Motor neuron (in vitro differentiated cells): ENCODE measurements at places on chromosomes 4 and X.

DNA sequence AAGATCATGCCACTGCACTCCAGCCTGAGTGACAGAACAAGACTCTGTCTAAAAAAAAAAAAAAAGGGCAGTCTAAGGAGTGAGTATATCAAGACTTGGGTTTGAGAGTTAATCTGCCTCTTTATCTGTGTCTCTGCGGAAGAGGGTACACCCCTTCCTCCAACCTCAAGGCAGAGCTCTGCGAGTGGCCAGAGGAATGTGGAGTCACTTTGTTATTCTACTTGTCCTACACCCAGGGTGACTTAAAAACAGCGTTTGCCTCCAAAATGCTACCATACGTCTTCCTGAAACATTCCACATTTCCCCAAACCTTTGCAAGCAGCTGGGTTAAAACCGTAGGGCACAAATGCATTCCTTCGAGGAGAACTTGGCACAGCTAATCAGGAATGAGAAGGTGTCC, 199.9 kb downstream of the SHOX start:
- no peak for ATAC-seq

GRCh38 chrX:155262970-155263754, 1.1 kb downstream of the RAB39B start:
- no peak for ATAC-seq

DNA sequence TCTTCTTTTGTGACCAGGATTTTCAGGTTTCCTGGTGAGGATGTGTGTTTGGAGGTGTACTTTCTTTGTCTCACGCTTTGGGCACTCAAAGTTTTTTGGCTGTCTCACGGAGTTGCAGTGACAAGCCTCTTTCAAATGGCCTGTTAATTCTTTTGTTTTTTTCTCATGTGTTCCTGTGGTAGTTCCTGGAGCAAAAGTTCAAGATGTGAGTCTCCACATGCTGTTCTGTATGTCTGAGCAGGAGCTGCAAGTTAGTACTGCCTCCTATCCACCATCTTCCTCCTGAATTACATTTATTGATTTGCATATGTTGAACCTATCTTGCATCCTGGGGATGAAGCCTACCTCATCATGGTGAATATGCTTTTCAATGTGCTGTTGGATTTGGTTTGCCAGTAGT, 118.5 kb downstream of the VSIG4 start:
- no peak for ATAC-seq

DNA sequence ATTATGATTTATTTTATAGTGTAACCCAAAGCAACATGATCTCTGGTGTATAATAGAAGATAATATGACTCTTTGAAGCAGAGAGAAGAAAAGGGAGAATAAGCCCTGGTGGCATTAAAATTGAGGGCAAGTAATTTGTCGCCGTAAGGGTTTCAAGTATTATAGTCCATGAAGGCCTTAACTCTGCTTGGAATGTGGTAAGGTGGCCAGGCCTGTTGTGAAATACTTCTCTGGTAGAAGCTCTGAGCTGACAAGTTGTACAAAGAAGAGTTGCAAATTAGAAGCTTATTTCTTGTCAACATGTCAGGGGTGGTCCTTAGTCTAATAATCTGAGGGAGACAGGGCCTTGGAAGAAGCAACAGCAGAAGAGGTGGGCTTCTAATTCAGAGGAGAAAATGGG, 151.7 kb upstream of the HHIP start:
- no peak for ATAC-seq

GRCh38 chrX:18617407-18617750, 54.5 kb downstream of the RS1 start:
- peak; percentile 93 for ATAC-seq

- ATAC-seq, result no peak
Observed at GRCh38 chr4:105306158-105306781, 159.6 kb downstream of the TET2 start.

GRCh38 chrX:117610806-117611205, 505.8 kb downstream of the KLHL13 start:
- ATAC-seq, result no peak

DNA sequence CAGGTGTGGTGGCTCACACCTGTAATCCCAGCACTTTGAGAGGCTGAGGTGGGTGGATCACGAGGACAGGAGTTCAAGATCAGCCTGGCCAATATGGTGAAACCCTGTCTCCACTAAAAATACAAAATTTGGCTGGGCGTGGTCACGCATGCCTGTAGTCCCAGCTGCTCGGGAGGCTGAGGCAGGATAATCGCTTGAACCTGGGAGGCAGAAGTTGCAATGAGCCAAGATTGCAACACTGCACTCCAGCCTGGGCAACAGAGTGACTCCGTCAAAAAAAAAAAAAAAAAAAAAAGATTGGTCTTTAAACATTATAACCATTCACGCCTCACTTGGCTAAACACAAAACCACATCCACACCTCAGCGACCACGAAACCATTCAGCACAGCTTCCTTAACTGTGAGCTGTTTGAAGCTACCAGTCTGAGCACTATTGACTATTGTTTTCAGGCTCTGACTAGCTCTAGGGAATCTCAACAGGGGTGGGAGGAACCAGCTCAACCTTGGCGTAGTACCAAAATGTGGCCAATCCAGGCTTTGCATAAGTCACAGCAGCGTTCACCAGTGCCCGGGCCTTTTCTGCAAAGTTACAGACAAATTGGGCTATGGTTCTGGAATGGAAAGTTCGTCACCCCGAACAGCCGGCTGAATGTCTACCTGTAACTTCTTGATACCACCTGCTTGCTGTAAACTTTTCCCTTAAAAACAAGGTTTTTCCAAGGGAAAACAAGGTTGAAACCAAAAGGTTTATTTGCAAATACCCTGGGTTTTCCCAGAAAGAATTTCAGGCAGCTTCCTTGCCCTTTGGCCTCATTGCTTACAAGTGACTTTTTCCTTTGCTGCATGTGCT, 73.6 kb upstream of the DHX15 start:
- peak; percentile 44 for ATAC-seq

DNA sequence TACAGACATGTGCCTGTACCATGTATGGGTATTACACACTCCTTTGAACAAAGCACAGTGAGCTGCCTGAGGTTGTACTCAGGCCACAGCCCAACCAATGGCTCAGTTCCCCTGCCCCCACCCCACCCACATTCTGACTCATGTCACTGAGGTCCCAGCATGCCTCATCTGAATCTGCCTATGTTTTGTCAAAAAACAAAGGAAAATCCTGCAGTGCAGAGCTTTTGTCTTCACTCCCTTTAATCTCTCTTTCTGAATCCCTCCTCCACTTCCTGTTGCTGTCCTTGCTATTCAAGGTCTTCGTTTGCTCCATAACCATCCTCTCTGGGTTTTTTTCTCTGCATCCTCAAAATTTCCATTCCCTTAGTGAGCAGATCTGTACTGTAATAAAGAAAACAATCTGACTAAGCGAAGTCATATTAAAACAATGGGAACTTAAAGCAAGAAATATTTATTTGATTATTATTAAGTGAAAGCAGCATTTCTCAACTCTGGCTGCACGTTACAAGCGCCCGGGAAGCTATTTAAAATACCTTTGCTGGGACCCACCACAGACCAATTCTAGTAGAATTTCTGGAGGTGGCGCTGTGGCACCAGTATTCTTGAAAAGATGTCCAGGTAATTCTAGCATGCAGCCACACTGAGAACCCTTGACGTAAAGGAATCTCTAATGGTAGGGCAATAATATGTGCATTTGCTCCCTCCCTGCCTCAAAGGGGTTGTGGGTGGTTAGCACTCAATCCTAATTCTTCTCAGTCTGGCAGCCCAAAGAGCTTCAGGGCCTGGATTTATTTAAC, 8.7 kb downstream of the GUCY2F start:
- ATAC-seq, result peak; percentile 67

DNA sequence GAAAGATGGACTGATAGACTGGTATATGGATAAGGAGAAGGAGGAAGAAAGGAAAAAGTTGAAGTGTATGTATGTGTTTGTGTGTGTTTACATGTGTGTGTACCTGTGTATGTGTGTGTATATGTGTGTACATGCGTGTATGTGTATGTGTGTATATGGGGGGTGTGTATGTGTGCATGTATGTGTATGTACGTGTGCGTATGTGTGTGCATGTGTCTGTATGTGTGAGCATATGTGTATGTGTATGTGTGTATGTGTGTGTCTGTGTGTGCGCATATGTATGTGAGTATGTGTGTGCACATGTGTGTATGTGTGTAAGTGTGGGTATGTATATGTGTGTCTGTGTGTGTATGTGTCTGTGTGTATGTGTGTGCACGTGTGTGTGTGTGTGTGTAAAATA, 101.5 kb upstream of the KLHL13 start:
- ATAC-seq, result no peak

GRCh38 chr4:165524532-165525190, 145.9 kb downstream of the CPE start:
- ATAC-seq, result no peak

DNA sequence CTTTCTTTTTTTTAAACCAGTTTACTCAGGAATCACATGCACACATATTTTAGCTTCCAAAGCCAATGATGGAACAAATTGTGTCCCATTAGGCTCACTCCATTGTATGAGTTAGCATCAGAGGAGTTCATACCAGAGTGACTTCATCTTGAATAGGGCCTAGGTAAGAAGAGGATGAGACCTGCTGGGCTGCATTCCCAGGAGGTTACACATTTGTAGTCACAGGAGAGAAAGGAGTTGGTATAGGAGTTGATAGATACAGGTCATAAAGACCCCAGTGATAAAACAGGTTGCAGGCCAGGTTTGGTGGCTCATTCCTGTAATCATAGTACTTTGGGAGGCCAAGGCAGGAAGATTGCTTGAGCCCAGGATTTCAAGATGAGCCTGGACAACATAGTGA, 9.3 kb downstream of the PDGFRA start:
- ATAC-seq, result no peak

DNA sequence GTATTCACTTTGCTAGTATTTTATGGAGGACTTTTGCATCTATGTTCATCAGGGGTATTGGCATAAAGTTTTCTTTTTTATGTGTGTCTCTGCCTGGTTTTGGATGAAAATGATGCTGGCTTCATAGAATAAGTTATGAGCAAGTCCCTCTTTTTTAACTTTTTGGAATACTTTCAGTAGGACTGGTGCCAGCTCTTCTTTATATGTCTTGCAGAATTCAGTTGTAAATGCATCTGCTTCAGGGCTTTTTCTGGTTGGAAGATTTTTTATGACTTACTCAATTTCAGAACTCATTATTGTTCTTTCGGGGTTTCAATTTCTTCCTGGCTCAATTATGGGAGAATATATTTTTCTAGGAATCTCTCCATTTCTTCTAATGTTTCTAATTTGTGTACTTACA, 9.1 kb upstream of the CSN2 start:
- no peak for ATAC-seq

- no peak for ATAC-seq
Observed at GRCh38 chr4:75101906-75102786, 169.2 kb downstream of the PARM1 start.

- peak; percentile 86 for ATAC-seq
Observed at GRCh38 chr4:151541389-151542071, 132.6 kb downstream of the FHIP1A start.

GRCh38 chr4:14520171-14520570, 482.1 kb upstream of the CPEB2 start:
- no peak for ATAC-seq

DNA sequence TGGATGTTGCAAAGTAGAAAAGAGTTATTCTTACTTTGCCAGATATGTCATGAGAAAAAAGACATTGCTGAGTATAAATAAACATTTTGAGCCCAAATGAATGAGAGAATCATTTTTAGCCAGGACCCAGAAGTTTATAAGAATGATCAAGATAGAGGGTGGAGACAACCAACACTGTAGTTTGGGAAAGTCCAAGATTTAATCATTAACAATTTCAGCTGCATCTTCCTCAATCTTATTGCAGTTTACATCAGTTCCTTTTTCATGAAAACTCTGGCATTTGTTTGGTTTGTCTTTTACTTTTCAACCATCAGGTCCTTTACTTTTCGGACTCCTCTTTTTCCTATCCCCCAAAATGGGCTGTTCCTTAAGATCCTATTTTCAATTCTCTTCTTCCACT, 645.9 kb downstream of the ANKRD50 start:
- no peak for ATAC-seq

- ATAC-seq, result no peak
Observed at GRCh38 chr4:139453041-139453370, 915 bp upstream of the RAB33B start.

GRCh38 chr4:170741856-170742255, 652.1 kb upstream of the AADAT start:
- no peak for ATAC-seq

- ATAC-seq, result no peak
Observed at GRCh38 chr4:135185256-135185655, 983.7 kb upstream of the PABPC4L start.

DNA sequence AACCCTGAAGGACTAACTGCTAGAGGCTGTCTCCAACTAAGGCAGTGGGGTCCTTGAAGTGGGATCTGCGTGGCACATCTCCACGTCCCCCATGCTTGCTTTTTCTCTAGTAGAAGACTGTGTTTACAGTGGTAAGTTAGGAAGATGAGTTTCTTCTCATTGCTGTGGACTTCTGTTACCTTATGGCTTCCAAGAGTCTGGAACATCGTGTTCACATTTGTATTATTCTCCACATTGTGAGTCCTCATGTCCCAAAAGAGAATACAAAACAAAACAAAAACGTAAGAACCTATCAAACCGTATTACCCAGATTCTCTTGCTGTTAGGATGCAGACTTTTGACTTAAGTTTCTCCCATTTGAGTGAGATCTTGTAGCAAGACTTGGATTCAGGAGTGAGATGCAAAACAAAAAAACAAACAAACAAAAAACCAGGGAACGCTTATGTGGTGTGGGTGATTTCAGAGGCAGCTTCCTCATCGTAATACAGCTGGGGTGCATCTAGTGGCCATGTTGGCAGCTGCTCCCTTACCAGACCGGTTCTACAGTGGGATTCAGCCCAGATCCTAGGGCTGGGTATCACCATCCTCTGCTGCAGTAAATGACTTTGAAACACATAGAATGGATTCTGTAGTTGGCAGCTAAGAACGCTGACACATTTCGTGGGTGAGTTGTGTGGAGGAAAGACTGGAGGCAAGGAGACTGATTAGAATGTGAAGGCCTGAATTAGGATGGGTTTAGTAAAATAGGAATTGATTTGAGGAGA, 41.3 kb downstream of the TMEM131L start:
- no peak for ATAC-seq

DNA sequence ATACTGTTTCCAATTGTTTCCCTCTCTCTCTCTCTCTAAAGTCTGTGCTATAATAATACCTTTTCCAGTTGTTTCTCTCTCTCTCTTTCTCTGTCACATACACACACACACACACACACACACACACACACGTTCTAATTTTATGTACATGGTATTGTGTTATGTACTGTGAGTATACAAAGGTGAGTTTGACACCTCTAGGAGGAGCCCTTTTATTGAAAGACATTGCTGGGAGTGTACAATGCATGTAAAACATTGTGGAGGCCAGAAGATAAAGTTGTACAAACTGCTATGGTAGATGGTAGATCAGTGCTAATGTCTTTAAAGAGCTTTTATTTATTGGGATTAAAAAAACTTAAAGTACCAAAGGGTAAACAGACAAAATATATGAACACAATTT, 53.6 kb downstream of the BLTP1 start:
- no peak for ATAC-seq

- no peak for ATAC-seq
Observed at GRCh38 chr4:172652369-172652768, 516.2 kb upstream of the GALNT7 start.

DNA sequence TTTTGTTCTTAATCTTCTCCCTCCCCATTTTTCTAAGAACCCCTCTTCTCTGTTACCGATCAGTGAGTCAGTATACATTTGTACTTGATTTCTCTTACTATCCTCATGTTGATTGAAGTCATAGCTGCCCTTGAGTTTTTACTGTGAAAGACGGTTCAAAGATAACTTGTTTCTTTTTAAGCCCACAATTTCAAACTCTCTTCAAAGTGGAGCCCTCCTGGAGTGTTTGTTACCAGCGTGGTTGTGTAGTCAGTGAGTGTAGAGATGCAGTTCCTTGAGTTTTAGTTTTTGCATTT, 7.9 kb downstream of the PPP1R3F start:
- ATAC-seq, result no peak

GRCh38 chr4:24650849-24651640, 66.7 kb upstream of the DHX15 start:
- no peak for ATAC-seq
